ENCODE measurements at places on chromosomes 6 and 20.

DNA sequence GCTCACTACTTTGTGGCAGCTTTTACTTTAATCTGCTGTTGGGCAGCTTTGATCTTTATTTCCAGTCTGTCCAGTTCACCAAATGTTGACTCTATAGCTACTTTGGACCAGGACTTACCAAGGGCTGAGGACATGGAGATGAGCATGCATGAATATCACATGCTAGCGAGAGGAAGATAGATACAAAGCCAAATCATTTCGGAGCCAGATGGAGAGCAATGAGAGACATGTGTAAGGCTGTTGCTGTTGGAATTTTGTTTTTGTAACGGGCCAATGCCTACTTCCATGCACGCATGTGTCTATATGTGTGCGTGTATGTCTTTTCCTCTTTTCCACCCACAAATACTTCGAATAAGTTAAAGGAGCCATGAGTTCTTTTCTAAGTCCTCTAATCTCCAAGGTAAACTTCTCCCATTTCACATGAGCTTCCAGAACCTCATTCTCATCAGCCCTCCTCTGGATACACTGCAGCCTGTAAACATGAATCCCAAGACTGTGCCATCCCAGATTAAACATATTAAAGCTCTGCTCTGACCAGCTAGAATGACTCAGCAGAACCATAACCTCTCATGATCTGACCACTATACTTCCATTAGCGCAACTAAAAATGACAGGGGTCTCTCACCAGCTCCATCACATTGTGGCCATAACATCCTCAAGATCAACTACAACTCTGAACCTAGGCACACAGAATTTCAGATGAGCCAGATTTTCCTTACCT is 160.7 kb downstream of the LRFN2 start:
- H3K36me3 ChIP-seq = no peaks in the 10 kb centered on the region
- H3K27me3 ChIP-seq = peaks cover 27% of the 10 kb centered on the region
- H3K27ac ChIP-seq = no peak overlapping the region
- no peak for DNase-seq

- H3K27ac ChIP-seq = peak overlapping the region; percentile 82
- H3K4me1 ChIP-seq = peaks cover 8% of the 10 kb centered on the region
- DNase-seq = peak; percentile 95
- H3K4me3 ChIP-seq = peak overlapping the region; percentile 64
- H3K36me3 ChIP-seq = peaks cover 9% of the 10 kb centered on the region
- no peaks in the 10 kb centered on the region for H3K27me3 ChIP-seq
Measured at GRCh38 chr20:44609516-44610312, 27.3 kb downstream of the PKIG start.

DNA sequence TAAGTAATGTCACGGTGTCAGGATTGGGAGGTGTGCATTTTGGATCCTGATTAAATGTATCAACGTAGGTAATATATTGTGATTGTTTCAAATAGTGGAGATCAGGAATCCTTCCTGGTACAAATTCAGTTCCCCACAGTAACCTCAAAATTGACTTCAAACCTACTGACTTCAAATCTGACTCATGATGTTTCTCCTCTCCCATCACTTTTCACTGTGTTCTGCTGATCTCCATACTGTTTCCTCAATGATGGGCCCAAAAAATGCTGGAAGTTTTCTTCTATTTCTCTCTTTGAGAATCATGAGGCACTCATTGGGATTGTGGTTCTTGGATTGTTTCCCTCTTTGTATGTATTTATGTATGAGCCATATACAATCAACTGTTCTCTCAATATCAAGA is 35.9 kb downstream of the LAMA2 start:
- DNase-seq = no peak
- H3K27ac ChIP-seq = no peak overlapping the region
- H3K4me3 ChIP-seq = no peak overlapping the region
- H3K27me3 ChIP-seq = no peaks in the 10 kb centered on the region

- DNase-seq = peak; percentile 89
- peaks cover 27% of the 10 kb centered on the region for H3K4me1 ChIP-seq
- H3K27me3 ChIP-seq = no peaks in the 10 kb centered on the region
Measured at GRCh38 chr20:63706852-63707557, 771 bp downstream of the ARFRP1 start.

GRCh38 chr6:6699741-6700367 is 111.3 kb downstream of the LY86 start:
- DNase-seq = no peak
- peaks cover 32% of the 10 kb centered on the region for H3K4me1 ChIP-seq
- H3K36me3 ChIP-seq = no peaks in the 10 kb centered on the region

DNA sequence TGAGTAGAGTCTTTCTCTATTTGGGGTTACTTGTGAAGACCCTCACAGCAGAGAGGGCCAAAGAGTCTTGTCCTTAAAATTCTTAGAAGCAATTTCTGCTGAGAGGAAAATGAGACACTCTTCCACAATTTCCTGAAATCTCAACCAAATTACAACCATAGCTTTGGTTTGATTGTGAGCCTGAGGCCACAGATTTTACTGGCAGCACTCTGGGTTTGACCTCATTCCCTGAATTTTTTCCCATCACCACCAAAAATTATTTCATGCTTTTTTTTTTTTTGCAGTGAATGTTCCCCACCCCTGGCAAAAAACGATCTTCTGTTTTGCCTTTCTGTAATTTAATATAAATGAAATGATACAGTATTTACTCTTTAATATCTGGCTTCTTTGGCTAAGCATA is 125.5 kb downstream of the THEMIS start:
- no peak for DNase-seq
- H3K27me3 ChIP-seq = no peaks in the 10 kb centered on the region
- peaks cover 9% of the 10 kb centered on the region for H3K4me1 ChIP-seq
- peaks cover 40% of the 10 kb centered on the region for H3K36me3 ChIP-seq
- H3K4me3 ChIP-seq = no peak overlapping the region

DNA sequence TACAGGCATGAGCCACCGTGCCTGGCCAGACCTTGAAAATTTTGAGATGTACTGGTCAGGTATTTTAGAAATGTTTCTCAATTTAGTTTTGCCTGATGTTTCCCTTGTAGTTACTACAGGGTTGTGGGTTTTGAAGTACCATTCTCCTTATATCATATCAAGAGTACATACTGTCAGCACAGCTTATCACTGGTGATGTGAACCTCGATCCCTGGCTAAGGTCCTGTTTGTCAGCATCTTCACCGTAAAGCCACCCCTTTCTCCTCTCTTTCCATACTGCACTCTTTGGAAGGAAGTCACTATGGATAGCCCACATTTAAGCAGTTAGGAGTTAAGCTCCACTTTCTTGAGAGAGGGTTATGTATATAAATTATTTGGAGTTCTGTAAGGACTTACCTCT is 27.8 kb downstream of the PHACTR2 start:
- H3K36me3 ChIP-seq = peaks cover 12% of the 10 kb centered on the region
- H3K4me1 ChIP-seq = no peaks in the 10 kb centered on the region
- no peak for DNase-seq
- H3K27me3 ChIP-seq = no peaks in the 10 kb centered on the region
- H3K27ac ChIP-seq = no peak overlapping the region

DNA sequence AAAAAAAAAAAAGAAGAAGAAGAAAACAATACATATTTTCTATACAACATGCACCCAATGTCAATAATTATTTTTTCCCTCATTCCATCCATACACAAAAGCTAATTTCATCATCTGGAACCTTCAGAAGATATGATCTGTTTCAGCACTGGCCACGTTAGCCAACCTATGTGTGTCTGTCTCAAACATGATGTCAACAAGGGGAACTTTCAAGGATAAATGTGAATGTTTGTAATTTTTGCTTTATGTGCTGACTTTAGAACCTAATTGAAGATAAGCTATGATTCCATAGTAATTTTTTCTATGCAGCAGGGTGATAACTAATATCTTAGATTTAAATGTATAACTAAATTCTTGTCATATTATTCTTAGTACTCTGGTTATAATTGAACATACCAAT is 37.9 kb downstream of the IPCEF1 start:
- peaks cover 3% of the 10 kb centered on the region for H3K4me1 ChIP-seq
- no peak overlapping the region for H3K27ac ChIP-seq
- H3K27me3 ChIP-seq = no peaks in the 10 kb centered on the region
- no peaks in the 10 kb centered on the region for H3K36me3 ChIP-seq

DNA sequence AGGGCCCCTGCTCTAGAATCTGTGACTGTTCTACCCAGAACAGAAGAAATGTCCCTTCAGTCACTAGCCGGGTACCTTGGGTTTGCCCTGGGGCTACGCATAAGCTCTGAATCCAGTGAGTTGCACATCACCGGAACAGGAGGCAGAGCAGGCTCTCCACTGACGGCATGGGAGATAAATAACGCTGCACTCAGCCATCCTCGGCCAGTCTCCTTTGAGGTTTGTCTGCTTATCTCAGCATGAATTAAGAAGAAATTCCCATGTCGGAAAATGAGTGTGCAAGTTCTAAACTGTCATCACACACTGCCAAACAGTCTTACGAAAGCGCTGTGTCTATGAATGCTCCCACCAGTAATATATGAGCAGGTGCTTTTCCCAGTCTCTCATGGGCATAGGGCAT is 90.8 kb downstream of the FAM50B start:
- H3K36me3 ChIP-seq = no peaks in the 10 kb centered on the region
- peaks cover 3% of the 10 kb centered on the region for H3K4me1 ChIP-seq
- H3K4me3 ChIP-seq = no peak overlapping the region
- no peak for DNase-seq
- H3K27ac ChIP-seq = no peak overlapping the region
- H3K27me3 ChIP-seq = peaks cover 36% of the 10 kb centered on the region

- no peak overlapping the region for H3K4me3 ChIP-seq
- H3K27ac ChIP-seq = no peak overlapping the region
- no peaks in the 10 kb centered on the region for H3K27me3 ChIP-seq
- no peaks in the 10 kb centered on the region for H3K36me3 ChIP-seq
- no peaks in the 10 kb centered on the region for H3K4me1 ChIP-seq
Measured at GRCh38 chr6:21559238-21559637, 34.3 kb upstream of the SOX4 start.

GRCh38 chr6:1895721-1896120 is 286.0 kb downstream of the FOXC1 start:
- no peak for DNase-seq
- H3K27me3 ChIP-seq = no peaks in the 10 kb centered on the region
- no peak overlapping the region for H3K4me3 ChIP-seq
- no peak overlapping the region for H3K27ac ChIP-seq
- peaks cover 7% of the 10 kb centered on the region for H3K4me1 ChIP-seq

GRCh38 chr6:113104541-113104940 is 752.6 kb upstream of the MARCKS start:
- no peaks in the 10 kb centered on the region for H3K4me1 ChIP-seq
- H3K36me3 ChIP-seq = no peaks in the 10 kb centered on the region
- no peak overlapping the region for H3K4me3 ChIP-seq

GRCh38 chr6:84536885-84537638 is 227.3 kb downstream of the TBX18 start:
- no peaks in the 10 kb centered on the region for H3K36me3 ChIP-seq
- H3K4me3 ChIP-seq = no peak overlapping the region
- no peak for DNase-seq
- H3K27ac ChIP-seq = no peak overlapping the region

DNA sequence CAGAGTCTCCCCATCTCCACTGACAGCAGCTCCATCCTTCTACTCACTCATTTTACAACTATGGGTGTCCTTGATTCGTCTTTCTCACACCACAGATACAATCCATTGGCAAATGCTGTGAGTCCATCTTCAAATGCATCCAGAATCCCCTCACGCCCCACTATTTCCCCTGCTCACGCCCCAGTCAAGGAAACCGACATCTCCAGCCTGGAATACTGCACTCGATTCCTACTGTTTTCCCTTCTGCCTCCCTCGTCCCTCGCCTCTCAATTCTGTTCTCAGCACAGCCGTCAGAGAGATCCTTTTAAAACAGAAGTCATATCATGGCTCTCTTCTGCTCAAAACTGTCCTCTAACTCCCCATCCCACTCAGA is 4.7 kb downstream of the HLA-B start:
- H3K4me1 ChIP-seq = peaks cover 49% of the 10 kb centered on the region
- no peaks in the 10 kb centered on the region for H3K27me3 ChIP-seq
- H3K36me3 ChIP-seq = peaks cover 52% of the 10 kb centered on the region
- peak overlapping the region; percentile 58 for H3K27ac ChIP-seq

GRCh38 chr6:71033171-71033570 is 76.3 kb upstream of the B3GAT2 start:
- no peak for DNase-seq
- no peak overlapping the region for H3K27ac ChIP-seq
- no peak overlapping the region for H3K4me3 ChIP-seq
- peaks cover 2% of the 10 kb centered on the region for H3K27me3 ChIP-seq

DNA sequence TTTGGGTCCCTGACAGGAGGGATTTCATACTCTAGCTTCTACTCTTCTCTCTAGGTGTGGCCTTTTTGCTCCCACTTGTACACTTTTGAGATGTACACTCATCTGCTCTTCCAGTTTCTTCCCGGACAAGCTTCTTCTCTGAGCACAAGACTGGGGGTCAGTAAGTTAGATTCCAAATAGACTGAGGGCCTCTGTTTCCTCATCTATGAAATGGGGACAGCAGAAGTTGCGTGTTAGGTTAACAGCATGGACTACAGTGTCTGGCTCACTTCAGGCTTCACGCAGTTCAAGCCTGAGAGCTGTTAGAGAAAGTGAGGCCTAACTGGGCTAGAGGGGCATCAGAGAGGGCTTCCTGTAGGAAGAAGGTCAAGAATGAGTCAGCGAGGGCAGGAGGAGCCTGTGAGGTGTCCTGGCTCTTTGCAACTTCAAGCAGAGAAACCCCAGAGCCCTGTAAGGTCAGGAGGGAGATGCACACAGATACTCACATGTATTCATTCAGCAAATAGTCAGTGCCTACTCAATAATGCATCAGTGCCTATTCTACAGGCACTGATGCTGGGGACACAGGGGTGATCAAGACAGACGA is 20.6 kb downstream of the XKR7 start:
- no peak for DNase-seq
- no peak overlapping the region for H3K27ac ChIP-seq
- H3K27me3 ChIP-seq = peaks cover 14% of the 10 kb centered on the region
- H3K4me1 ChIP-seq = no peaks in the 10 kb centered on the region
